T-helper 2 cell (primary cell): ENCODE measurements at places on chromosomes 2 and 18.

DNA sequence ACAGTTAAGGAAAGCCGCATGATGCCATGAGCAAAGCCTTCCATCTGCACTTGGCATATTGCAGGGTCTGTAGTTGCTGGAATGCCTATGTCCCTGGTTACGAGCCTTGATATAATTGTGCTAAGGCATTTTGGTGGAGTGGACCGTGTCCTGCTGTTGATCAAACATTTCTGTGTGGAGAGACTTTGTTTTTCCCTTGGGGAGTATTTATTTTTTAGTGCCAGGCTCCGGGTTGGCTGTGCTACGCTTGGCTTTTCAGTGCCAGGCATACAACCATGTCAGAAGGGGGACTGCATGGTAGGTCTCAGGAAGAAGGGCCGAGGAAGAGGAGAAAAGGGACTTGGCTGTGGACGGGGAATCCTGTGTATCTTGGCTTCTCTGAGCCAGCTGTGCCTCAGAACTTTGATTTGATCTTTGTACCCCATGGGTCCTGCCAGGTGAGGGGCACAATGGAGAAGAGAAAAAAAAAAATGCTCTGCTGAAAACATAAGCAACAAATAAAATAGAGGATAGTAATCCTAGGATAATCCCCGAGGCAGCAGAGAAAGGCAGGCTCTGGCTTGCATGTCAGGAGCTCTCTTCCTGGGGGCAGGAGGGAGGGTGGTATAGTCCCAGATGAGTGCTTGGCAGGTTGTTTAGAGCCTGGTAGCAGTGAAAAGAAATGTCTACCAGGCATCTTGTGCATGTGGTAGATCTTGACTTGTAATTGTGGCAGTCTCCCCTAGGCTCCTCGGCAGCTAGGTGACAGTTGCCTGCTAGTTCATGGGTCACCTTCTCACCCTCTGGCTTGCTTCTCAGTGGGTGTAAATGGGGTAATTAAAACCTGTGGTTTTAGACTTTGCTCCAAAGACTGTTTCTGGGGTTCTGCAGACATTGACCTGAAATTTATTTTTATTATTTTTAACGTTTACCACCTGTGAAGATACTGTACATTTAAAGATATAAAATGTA lies 233.0 kb downstream of the NEDD4L start:
- DNase-seq = no peak

DNA sequence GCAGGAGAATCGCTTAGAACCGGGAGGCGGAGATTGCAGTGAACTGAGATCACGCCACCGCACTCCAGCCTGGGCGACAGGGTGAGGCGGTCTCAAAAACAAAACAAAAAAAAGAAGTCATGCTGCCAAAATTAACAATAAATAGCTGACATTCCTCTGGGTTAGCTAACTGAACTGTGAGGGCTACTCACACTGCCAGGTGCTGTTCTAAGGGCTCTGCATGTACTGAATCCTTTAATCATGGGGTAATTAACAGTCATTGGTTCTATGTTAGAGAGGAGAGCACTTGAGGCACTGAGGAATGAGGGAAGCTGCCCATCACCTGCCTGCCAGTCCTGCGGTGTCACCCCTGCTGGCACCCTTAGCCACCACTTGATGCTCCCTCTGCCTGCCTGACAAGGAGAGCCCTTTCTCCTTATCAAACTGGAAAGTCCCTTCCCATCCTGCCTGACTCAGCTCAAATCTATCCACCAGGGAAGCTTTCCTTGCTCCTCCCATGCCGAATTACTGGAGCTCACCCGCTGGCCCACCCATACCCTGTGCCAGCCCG lies 73.0 kb upstream of the RIOK3 start:
- DNase-seq = no peak

DNA sequence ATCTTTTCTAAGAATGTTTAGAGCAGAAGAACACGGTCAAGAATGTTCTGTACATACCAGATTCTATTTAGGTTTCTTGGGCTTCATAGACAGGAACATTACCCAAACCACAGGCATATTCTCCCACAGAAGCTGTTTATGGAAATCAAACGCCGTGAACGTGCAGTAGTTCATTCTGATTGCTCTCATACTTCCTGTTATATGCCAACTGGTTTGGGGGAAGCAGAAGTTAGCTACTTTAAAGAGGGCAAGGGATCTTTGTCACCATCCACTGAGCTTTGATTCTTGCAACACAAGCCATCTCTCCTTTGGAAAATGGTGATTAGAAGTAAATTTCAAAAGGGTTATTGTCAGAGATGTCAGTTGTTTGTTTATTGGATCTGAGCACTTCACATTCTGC lies 182.2 kb upstream of the NRP2 start:
- DNase-seq = no peak

DNA sequence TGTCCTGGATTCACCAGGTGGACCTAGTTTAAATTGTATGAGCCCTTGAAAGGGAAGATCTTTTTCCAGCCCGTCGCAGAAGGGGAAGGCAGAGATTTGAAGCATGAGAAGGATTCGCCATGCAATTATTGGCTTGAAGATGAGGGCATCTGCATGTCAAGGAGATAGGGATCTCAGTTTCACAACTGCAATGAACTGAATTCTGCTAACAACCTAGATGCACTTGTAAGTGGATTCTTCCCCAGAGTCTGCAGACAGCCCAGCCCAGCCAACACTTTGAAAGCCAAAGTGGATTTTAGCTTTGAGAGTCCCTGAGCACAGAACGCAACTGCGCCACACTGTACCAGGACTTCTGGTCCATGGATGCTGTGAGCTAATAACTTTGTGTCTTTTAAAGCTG lies 286.0 kb downstream of the TSN start:
- DNase-seq = no peak

GRCh38 chr2:175815537-175815936 lies 186.5 kb downstream of the LNPK start:
- DNase-seq = no peak

- DNase-seq = no peak
Measured at GRCh38 chr2:113791697-113792590, 35.5 kb upstream of the SLC35F5 start.

GRCh38 chr2:131426727-131427126 lies 49.2 kb upstream of the TUBA3D start:
- peak; percentile 66 for DNase-seq

- no peak for DNase-seq
Measured at GRCh38 chr18:39494211-39494896, 1928.8 kb upstream of the CELF4 start.

GRCh38 chr2:58081000-58081399 lies 34.4 kb downstream of the VRK2 start:
- DNase-seq = no peak

DNA sequence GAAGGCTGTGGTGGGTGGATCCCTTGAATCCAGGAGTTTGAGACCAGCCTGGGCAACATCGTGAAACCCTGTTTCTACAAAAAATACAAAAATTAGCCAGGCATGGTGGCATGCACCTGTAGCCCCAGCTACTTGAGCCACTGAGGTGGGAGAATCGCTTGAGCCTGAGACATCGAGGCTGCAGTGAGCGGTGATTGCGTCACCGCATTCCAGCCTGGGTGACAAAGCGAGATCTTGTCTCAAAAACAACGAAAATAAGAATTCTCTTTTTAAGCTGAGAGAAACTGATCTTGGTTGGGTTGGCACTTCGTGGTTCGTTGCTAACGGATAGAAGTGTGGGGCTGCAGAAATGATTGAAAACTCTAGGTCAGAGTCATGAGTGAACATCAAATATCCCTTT lies 109.3 kb upstream of the CNGA3 start:
- DNase-seq = no peak

DNA sequence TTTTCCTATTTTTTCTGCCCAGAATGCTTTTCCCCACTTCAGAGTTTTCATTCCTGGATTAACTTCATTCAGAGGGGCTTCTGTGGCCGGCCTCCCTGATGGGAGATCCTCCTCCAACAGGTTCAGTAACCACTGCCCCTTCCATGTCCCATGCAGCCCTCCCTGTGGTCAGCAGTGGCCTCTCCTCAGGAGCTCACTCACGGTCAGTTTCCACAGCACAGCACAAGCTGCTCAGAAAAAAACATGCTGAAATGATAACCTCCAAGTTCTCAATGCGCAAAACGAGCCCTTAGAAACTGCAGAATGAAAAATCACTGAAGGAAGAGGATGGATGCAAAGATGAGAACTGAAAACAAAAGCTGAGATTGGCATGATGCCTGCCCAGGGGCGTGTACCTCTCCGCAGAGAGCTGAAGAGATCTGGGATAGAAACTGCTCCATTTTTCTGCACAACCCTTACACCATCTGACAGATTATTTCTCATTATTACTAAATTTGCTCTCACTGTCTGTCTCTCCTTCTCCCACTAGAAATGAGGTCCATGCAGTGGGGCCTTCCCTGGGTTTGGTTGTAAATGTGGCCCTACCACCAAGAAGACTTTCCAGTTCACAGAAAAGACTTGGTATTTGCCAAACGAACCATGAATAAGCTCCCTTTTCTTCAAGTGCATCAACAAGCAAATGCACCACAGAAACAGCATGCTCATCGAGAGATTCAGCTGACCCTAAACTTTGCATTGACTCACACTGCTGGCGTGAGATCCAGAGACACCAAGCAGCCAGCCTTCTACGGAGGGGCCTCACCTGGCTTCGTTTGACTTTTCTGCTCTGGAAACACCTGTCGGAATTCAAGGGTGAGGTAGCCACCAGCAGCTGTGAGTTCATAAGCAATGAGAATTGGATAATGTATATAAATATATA lies 51.5 kb downstream of the TMEM18 start:
- no peak for DNase-seq

GRCh38 chr18:74128159-74128558 lies 19.5 kb downstream of the FBXO15 start:
- DNase-seq = no peak

- DNase-seq = no peak
Measured at GRCh38 chr2:38498045-38498481, 104.7 kb downstream of the HNRNPLL start.

- peak; percentile 1 for DNase-seq
Measured at GRCh38 chr2:24313744-24314632, 46.3 kb downstream of the ITSN2 start.

DNA sequence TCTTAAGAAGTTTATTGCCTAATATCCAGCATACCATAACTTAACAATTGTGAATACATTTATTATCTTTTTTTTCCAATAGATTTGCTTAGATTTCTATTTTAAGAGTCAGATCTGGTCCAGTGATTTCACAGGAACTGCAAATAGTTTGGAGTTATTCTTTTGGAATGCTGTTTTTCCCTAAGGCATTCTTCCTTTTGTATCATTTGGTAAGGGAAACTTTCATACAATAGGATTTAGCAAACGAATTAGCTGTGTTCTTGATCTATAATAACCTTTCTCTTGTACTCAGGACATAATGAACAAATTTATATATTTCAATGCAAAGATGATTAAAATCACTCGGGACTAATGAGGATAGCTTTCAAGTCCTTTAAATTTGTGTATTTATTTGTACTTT lies 201.6 kb downstream of the ERBB4 start:
- DNase-seq = no peak

DNA sequence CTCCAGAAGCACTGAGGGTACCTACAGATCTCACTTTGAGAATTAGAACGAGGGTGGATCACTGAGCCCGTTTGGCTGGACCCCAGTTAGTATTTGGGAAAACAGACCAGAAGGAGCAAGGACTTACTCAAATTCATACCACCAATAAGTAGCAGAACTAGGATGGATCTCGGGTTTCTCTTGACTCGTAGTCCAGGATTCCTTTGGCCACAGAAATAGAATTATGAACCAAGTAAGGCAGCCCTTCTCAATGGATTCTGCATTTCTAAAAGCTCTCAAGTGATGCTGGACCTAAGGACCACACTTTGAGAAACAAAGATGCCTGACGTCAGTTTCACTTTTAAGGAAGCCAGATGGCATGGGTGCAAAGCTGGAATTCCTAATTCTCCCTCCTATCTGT lies 153.0 kb downstream of the KLHL29 start:
- no peak for DNase-seq
